HFFc6 (cell line): ENCODE measurements at places on chromosomes 6 and 20. TPM values are rescaled to one million over a fixed set of nuclear protein-coding genes. Genes with fewer than 3 reads are reported as not detected.
A peak's percentile ranks its signal among the peaks of the same experiment; 100 is the strongest.

DNA sequence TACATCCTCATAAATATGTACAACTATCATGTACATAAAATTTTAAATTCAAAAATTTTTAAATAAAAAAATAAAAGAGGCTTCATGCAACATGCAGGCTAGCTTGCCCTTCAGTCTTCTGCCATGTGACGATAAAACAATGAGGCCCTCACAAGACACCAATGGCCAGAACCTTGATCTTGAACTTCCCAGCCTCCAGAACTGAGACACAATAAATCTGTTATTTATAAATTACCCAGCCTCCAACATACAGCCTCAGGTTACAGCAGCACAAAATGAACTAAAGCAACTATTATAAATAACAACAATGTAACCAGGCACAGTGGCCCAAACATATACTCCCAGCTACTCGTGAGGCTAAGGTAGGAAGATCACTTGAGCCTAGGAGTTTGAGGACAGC lies 42.8 kb downstream of the SERAC1 start:
- no peak for DNase-seq

DNA sequence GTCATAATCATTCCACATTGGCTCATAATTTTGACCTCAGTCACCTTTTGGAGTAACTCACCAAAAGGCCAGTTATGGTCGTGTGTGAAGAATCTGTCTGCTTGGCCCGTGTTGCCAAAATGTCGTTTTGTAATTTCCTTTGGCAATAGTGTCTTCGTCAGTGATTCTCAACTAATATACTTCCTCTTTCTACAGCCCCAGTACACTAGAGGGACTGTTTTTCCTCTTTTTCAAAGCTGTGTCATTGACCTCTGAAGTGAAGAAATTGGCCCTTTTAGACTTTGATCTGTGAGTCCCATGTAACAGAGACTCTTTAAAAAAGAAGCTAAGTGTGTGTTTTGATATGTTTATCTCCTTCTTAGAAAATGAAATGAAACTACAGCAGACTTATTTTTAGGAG lies 5.2 kb downstream of the FOXO3 start:
- DNase-seq: peak; percentile 71

DNA sequence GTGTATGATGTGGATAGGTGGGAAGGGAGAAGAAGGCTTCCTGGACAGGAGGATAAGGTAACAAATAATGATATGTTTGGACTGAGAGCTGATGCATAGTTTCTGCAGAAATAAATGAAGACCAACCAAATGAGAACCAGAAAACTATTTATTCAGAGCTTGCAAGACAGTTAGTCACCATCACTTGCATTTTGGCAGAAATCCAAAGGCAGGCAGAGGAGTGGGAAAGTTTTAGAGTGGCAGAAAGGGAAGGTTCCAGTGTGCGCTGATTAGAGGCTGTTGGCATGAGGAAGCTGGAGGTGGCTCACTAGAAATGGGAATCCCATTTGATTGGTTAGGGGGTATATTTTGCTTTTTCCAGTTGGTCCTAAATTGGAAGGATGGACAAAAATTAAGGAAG lies 13.0 kb upstream of the F13A1 start:
- no peak for DNase-seq

DNA sequence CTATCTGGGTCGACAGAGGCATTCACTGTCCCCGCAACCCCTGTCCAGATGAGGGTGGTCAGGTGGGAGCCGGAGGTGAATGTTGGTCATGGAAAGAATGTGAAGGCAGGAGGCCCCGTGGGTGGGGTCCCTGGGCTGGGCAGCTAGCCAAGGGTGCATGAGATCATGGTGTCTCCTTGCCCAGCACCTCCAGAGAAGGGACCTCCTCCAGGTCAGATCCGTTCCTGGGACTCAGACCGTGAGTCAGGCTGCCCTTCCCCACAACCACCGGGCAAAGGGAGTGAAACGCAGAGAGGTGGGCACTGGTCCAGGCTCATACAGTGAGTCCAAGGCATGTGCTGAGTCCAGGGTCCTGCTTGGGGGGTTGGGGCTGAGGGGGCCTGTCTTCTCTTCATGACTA lies 3.5 kb downstream of the FOXS1 start:
- peak; percentile 59 for DNase-seq

DNA sequence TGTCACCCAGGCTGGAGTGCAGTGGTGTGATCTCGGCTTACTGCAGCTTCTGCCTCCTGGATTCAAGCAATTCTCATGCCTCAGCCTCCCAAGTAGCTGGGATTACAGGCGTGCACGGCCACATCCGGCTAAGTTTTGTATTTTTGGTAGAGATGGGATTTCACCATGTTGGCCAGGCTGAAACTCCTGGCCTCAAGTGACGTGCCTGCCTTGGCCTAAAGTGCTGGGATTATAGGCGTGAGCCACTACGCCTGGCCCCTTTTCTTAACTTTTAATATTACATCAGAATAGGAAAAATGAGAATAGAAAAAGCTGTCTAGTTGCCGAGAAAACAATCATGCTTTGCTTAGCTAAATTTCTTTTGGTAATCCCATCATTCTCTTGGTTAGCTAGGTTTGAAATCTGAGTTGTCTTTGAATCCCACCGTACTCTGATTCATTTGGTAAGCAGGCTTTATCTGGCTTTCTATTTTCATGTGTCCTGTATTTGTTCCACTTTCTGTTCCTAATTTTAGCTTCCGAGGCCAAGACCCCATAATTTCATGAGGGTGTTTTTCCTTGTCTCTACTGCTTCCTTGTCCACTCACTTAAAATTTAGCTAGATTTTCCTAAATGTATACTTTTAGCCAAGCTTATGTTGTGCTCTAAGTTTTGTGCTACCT lies 83.5 kb downstream of the NCOA3 start:
- DNase-seq: no peak

GRCh38 chr6:158837684-158838625 lies 18.8 kb upstream of the EZR start:
- peak; percentile 43 for DNase-seq

DNA sequence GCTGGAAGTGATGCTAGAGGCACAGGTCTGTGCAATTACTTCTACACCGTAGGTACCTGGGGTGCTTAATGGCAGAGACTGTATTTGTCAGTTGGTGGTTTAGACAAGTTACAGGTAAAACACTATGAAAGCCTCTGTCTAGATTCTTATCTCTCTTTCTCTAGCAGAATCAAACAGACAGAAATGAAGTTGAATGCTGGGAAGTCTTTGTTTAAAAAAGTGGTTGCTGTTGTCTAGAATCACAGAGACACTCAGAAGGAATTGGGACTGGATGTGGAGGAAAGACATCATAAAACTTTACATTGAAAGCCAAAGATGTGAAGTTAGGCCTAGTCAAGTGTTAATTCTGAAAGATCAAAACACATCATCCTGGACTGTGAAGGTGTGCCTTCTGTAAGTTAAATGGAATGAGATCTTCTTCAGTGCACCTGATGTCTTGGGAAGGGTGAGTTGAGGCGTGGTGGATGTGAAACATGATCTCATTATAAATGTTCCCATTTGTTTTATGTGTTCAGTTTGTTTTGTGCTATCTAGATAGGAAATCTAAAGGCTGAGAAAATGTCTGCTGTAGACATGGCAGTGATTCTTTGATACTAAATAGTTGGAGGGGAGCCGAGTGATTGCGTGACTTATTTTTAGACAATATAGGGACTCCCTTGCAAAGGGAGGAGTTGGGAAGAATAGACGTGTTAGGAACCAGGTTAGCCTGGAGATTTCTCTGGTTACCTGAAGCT lies 290.2 kb downstream of the SOX4 start:
- DNase-seq: no peak

DNA sequence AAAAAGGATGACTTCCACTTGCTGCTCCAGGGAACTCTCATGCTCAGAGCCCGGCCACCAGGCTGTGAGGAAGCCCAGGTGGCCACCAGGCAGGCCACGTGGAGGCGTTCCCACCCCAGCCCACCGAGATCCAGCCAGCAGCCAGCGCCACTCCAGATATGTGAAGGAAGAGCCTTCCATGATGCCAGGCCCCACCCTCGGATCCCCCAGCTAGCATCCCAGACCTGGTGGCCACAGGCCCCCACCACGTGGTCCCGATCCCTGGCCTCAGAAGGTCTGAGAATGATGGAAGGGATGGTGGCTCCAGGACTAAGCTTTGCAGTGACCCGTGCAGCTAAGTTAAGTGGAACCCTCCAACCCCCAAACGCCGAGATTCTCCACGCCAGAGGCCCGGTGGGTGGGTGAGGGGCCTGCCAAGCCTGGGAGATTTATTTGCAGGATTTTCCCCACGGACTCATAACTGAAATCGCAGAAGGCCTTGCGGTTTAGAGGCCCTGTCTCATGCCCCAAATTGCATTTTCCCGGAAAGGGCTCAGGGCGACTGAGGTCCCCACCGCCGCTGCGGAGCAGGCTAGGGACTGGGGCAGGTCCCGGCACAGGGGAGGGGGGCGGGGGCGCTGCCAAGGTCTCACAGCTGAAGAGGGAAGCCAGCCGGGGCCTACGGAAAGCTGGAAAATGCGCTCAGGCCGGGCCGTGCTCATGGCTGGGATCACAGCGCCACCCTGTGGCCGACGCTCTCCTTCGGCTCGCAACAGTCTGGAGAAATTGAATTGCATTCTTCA lies 31.1 kb upstream of the CST7 start:
- DNase-seq: peak; percentile 25

DNA sequence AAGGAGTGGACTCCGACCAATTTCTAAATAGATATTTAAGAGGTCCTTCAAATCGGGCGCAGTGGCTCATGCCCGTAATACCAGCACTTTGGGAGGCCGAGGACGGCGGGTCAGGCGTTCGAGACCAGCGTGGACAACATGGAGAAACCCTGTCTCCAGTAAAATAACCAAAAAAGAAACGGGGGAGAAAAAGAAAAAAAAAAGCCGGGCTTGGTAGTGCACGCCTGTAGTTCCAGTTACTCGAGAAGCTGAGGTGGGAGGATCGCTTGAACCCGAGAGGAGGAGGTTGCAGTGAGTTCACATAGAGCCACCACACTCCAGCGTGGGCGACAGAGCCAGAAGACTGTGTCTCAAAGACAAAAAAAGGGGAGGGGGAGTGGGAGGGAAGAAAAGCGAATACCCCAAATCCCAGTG lies 53.3 kb upstream of the HFE start:
- no peak for DNase-seq

DNA sequence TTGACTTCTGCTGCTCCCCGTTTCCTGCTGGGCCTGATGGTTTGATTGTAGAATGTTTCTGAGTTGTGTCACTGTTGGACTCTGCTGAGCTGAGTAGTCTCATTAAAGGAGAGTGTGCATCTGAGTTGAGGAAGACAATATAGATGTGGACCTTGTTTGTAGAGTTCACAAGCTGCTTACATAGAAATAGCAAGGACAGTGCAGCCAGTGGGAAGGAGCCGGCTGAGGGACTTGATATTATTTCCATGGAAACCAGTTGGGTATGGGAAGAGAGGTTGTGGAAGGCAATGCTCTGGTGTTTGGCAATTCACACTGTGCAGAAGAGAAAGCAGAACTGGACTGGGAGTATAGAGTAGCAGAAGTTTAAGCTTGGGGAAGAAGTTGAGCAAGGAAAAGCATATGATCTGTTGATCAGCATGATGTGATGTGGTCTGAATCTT lies 14.8 kb downstream of the IGF2R start:
- DNase-seq: peak; percentile 68

GRCh38 chr6:36349240-36349639 lies 12.6 kb upstream of the BNIP5 start:
- no peak for DNase-seq

DNA sequence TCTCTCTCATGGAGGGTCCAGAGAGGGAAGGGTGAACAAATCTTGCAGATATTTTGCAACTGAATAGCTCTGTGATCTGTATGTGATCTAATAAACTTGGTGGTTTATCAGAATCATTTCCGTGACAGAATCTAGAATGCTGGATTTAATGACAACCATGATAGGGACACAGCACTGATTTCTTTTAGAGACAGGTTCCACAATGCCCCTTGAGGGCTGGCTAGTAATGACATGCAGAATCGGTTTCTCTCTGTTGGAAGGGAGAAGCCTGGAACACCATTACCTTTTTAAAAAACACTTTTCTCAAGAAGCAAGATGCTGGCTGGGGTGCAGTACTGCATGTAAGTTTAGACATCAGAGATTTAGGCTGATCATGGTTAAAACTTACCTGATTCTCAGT lies 313.4 kb downstream of the CDH26 start:
- no peak for DNase-seq

DNA sequence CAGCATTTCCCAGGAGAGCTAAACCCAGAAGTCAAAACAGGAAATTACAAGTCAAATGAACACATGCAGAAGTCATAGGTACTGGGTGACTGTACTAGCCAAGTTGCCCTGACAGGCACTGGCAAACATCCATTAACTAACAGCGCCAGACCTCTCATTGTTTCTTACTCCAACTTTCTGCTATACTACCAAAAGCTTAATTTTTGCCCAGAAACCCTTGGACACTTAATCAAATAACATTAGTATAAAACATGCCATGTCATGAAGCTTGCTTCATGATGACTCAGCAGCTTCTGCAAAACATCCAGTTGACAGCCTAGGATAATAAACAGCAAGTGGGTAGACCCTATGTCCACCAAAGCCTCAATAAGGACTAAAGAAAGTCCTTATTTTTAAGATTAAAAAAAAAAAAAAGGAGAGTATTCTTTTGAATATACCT lies 3.5 kb downstream of the NUP153 start:
- DNase-seq: peak; percentile 80

DNA sequence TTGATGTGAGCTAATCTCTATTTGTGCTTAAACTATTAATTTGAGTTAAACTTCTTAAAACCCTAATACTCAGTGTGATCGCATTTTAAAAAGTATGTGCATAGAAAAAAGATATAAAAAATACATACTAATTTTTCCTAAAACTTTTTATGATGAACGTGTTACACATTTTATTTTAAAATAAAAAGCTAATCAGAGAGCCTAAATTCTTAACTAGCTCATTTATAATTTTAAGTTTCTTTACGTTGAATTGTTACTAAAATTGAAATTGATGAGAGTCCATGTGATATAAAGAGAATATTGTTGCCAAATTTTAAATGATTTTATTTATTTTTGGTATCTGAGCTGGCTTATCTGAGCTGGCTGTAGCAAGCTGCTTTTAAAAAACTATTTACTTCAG lies 6.6 kb downstream of the MAP3K4 start:
- no peak for DNase-seq

The SIGLEC1 gene
- total RNA-seq: not detected in 3 replicates

The AFG1L gene
- total RNA-seq: 5.0 to 5.9 TPM (median 5.5 TPM) in 3 replicates

The SEL1L2 gene
- not detected in 3 replicates for total RNA-seq

The WFDC5 gene
- total RNA-seq: not detected in 3 replicates

The SLC4A11 gene
- 2.8 to 4.0 TPM (median 3.8 TPM) in 3 replicates for total RNA-seq

The PLCB1 gene
- total RNA-seq: 13.7 to 31.2 TPM (median 18.2 TPM) in 3 replicates

The RBPJL gene
- total RNA-seq: not detected in 3 replicates

The SPTLC3 gene
- total RNA-seq: not detected in 3 replicates

The HUS1B gene
- 0.24 TPM in 1 of 3 replicates, not detected in the others for total RNA-seq
